ENCODE measurements at places on chromosomes 6 and 20.

DNA sequence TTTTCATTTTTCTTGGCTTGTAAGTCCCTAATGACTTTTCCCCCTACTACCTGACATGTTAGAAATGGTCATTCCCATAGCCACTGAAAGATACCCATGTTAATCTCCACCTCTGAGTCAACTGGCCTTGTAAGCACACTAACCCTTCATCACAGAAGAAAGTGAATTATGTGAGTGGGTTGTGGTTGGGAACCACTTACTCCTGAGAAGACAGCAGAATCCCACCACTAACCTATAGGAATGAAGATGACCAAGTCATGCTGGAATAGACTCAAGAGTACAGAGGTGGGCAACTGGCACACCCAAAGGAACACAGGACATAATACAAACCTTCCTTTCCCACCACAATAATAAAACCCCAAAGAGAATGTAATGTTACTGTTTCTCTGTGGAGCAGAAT lies 30.1 kb downstream of the RAMACL start:
- no peak overlapping the region for H3K4me3 ChIP-seq
- peaks cover 1% of the 10 kb centered on the region for H3K36me3 ChIP-seq
- no peaks in the 10 kb centered on the region for H3K27me3 ChIP-seq
- peaks cover 10% of the 10 kb centered on the region for H3K4me1 ChIP-seq

DNA sequence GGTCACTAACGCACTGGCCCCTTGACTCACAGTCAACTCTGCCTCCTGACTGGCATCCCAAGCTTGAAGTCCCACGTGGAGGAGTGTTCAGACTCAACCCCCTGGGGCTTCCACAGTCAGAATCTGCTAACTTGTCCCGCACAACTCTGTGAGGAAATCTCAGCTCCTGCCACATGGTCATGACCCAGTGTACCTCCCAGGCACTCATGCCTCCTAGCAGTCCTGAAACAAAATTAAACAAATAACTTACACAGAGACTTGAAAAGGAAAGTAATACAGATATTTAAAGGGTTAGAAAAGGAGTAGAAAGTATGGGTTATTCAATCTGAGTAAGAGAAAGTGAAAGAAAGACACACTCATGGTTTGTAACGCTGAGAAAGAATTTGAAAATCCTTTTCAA lies 134.9 kb downstream of the GMDS start:
- peaks cover 4% of the 10 kb centered on the region for H3K4me1 ChIP-seq
- H3K27me3 ChIP-seq = no peaks in the 10 kb centered on the region
- H3K4me3 ChIP-seq = no peak overlapping the region
- H3K27ac ChIP-seq = no peak overlapping the region

- no peaks in the 10 kb centered on the region for H3K36me3 ChIP-seq
- H3K27ac ChIP-seq = no peak overlapping the region
- no peak overlapping the region for H3K4me3 ChIP-seq
Observed at GRCh38 chr6:137443901-137444300, 50.3 kb downstream of the OLIG3 start.

DNA sequence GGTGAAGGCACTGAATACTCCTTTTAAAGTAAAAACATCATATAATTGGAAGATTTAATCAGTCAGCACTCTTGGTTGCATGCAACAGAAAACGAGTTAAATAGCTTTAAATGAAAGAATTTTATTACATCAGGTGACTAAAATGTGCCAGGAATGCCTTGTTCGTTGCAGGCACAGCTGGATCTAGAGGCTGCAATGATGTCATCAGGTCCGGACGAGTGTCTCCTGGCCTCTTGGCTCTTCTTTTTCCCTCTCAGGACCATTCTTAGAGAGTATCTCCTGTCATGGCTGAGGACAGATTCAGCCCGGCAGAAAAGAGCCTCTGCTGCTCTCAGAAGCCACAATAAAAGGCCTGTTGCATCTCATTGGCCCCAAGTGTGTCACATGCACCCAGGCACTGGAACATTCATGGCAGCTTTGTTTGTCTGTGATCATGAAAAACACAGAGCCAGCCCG lies 510.7 kb upstream of the SULF2 start:
- H3K4me1 ChIP-seq = peaks cover 17% of the 10 kb centered on the region
- peak overlapping the region; percentile 48 for H3K27ac ChIP-seq
- no peak overlapping the region for H3K4me3 ChIP-seq
- DNase-seq = peak; percentile 30
- H3K36me3 ChIP-seq = no peaks in the 10 kb centered on the region
- no peaks in the 10 kb centered on the region for H3K27me3 ChIP-seq

DNA sequence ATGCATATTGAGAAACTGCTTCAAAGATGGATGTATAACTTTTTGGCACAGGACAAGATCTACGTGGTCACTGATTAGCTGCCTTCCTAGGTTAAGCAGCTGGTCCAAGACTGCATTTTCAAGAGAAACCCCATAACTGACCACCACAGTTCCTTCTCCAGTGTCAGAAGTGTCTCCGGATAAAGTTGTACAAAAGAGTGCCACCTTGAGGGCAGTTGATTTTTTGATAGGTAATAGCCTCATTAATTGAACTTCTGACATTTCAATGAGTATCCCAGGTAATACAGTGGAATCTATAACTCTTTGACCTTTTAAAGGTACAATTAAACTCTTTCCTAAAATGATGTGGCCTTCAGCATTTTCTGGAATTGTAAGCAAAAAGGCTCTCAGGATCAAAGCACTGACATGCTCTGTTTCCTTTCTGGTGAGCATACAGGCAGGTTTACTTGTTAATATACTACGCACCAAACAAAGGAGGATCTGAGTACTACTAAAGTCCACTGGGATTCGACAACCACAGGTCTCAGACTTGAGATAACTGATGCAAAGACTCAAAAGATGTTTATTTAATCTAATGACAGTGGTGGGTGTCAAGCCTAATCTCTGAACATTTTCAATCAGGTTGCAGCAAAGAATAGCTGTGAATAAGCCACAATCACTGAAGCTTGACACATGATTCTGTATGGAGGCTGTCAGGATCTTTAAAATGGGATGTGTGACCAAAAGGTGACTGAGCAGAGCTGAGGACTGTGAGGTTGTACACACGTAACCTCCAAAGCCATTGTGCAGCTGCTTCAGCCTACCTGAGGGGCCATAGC lies 21.2 kb downstream of the MKKS start:
- H3K36me3 ChIP-seq = peaks cover 4% of the 10 kb centered on the region
- H3K4me3 ChIP-seq = no peak overlapping the region
- no peaks in the 10 kb centered on the region for H3K4me1 ChIP-seq
- H3K27me3 ChIP-seq = no peaks in the 10 kb centered on the region
- no peak overlapping the region for H3K27ac ChIP-seq
- DNase-seq = no peak

GRCh38 chr20:63224412-63225081 lies 8.6 kb upstream of the YTHDF1 start:
- H3K27ac ChIP-seq = peak overlapping the region; percentile 79
- H3K36me3 ChIP-seq = no peaks in the 10 kb centered on the region
- no peak overlapping the region for H3K4me3 ChIP-seq
- DNase-seq = peak; percentile 81
- peaks cover 39% of the 10 kb centered on the region for H3K4me1 ChIP-seq

DNA sequence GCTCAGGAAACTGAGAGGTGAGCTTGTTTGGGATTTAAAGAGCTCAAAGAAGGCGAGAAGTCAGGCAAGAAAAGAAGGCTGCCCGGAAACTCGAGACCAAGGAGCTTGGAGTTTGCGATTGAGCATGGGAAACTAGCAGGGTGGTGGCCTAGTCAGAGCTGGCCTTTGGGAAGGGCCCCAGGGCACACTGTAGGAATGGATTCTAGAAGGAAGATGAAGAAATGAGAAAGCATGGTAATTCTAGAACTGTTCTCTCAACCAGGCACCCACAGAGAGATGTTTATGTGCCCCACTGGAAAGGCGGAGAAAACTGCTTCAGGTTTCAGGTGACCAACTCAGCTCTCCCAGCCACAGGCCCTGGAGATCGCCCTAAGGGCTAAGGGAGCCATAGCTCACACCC lies 126.2 kb downstream of the FOXO3 start:
- DNase-seq = peak; percentile 30
- H3K27ac ChIP-seq = peak overlapping the region; percentile 53
- peaks cover 8% of the 10 kb centered on the region for H3K36me3 ChIP-seq
- no peak overlapping the region for H3K4me3 ChIP-seq
- no peaks in the 10 kb centered on the region for H3K27me3 ChIP-seq

DNA sequence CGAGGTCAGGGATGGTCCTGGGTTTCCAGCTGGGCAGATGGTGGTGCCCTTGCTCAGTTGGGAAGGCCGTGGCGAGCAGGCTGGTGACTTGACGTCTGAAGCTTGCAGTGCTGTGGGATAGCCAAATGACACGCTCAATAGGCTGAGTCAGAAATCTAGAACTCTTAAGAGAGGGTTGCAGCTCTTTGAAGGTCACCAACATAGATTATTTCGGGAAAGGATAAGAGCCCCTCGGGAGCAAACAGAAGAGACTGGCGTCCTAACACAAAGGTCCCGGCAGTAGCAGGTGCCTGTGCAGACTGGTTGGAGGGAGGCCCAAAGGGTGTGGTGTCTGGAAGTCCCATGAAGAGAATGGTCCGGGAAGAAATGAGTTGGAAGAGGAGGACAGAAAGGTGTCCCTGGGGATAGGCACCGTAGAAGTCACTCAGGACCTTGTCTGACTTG lies 18.4 kb downstream of the PKIG start:
- H3K4me3 ChIP-seq = no peak overlapping the region
- no peak for DNase-seq
- no peak overlapping the region for H3K27ac ChIP-seq
- H3K36me3 ChIP-seq = no peaks in the 10 kb centered on the region

GRCh38 chr20:48186915-48187314 lies 401.6 kb upstream of the SULF2 start:
- H3K27ac ChIP-seq = no peak overlapping the region
- peaks cover 23% of the 10 kb centered on the region for H3K4me1 ChIP-seq
- no peaks in the 10 kb centered on the region for H3K36me3 ChIP-seq
- no peaks in the 10 kb centered on the region for H3K27me3 ChIP-seq
- DNase-seq = no peak

GRCh38 chr20:37468886-37469285 lies 52.2 kb upstream of the NNAT start:
- no peaks in the 10 kb centered on the region for H3K4me1 ChIP-seq
- H3K27me3 ChIP-seq = no peaks in the 10 kb centered on the region
- no peaks in the 10 kb centered on the region for H3K36me3 ChIP-seq
- no peak overlapping the region for H3K27ac ChIP-seq
- DNase-seq = no peak
- no peak overlapping the region for H3K4me3 ChIP-seq

DNA sequence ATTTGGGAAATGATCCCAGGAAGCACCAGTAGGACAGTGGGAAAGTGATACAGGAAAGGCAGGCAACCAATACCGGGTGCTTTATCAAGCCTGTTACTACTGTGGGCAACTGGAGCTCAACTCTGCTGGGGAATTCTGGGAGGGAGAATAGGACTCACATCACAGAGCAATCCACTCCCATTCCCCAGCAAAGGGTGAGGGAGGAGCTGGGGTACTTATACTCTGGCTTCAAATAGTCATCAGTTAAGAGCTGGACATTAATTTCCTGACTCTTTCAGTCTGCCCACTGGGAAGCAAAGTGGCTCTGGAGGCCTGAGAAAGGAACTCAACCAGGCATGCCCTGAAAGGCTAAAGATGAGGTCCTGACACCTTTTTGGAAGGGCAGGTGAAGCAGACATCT lies 17.5 kb upstream of the CDH22 start:
- H3K4me1 ChIP-seq = no peaks in the 10 kb centered on the region
- no peak overlapping the region for H3K27ac ChIP-seq
- no peaks in the 10 kb centered on the region for H3K27me3 ChIP-seq
- H3K4me3 ChIP-seq = no peak overlapping the region
- H3K36me3 ChIP-seq = no peaks in the 10 kb centered on the region
- DNase-seq = no peak

Data from trophoblast cell (in vitro differentiated cells and primary cell).